AG10803 (cell line): ENCODE measurements at places on chromosomes 11 and 22.
A peak's percentile ranks its signal among the peaks of the same experiment; 100 is the strongest.

- DNase-seq, result no peak
Measured at GRCh38 chr11:63831326-63831725, 7.6 kb upstream of the MARK2 start.

- no peak for DNase-seq
Measured at GRCh38 chr22:44526779-44527126, 28.7 kb upstream of the RTL6 start.

GRCh38 chr11:65379698-65380459, 2.6 kb downstream of the SLC25A45 start:
- DNase-seq, result no peak

GRCh38 chr11:2707736-2708135, 7.9 kb upstream of the KCNQ1OT1 start:
- DNase-seq, result no peak

- no peak for DNase-seq
Measured at GRCh38 chr22:31947296-31947695, 3.0 kb downstream of the YWHAH start.

- peak; percentile 44 for DNase-seq
Measured at GRCh38 chr11:57290288-57290687, 34.5 kb downstream of the TNKS1BP1 start.

- peak; percentile 34 for DNase-seq
Measured at GRCh38 chr22:43094085-43094484, 4.9 kb upstream of the TTLL1 start.

- DNase-seq, result no peak
Measured at GRCh38 chr22:44012162-44012561, 11.9 kb upstream of the PARVB start.

DNA sequence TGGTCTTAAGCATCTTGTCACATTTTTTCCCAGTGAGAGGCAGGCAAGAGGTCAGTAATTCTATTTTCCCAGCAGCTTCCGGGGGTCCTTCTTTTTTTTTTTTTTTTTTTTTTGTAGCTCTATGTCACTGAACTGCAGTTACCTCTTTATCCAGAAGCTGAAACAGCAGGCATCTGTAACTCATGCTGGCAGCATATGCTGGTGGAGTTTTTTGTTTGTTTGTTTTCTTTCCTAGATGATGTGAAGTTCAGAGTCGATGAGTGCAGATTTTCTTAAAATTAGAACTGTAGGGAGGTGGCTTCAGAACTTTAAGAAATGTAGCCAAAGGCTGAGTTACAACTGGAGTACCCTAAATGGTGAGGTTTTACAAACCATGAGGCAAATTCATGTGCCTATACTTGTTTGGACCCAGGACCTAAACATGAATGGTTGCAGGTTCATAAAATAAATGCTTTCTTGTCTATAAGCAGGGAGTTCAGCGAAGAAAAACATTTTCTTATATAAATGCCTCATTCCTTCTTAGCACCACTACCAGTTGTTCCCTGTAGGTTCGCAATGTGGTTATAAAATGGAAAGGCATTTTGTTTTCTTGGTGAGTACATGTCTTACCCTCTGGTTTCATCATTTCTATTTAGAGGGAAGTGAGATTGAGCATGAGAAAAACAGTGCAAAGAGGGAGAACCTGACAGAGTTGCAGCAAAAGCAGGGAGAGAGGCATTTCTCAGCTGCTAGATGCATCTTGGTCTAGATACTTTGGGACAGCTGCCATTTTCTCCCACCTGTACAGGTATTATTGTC, 84.0 kb downstream of the TRIM44 start:
- peak; percentile 72 for DNase-seq

DNA sequence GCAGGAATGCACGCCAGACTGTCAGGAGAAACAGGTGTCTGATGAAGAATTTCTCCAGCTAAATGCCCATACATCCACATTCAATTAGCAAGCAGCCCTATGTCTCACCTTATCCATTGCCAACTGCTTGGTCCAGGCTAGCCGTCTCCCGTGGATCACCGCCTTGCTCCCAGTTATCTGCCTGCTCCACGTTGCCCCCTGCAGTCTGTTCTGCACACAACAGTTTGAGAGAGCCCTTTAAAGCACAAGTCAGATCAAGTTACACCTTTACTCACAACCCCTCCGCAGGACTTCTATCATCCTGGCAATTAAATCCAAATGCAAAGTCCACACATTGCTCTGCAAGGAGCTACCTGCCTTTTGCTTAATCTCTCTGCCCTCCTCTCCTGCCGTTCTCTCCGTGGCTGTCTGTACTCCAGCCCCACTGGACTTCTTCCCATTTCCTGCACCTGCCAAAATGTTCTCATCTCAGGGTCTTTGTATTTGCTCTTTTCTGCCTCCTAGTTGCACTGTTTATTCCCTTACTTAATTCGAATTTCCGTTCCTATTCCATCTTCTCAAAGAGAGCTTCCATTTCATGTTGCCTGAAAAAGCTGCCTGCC, 185.3 kb upstream of the LARGE1 start:
- DNase-seq, result no peak

- DNase-seq, result no peak
Measured at GRCh38 chr11:87555101-87555500, 517.4 kb downstream of the TMEM135 start.

GRCh38 chr11:128627666-128628324, 40.4 kb upstream of the ETS1 start:
- DNase-seq, result no peak

DNA sequence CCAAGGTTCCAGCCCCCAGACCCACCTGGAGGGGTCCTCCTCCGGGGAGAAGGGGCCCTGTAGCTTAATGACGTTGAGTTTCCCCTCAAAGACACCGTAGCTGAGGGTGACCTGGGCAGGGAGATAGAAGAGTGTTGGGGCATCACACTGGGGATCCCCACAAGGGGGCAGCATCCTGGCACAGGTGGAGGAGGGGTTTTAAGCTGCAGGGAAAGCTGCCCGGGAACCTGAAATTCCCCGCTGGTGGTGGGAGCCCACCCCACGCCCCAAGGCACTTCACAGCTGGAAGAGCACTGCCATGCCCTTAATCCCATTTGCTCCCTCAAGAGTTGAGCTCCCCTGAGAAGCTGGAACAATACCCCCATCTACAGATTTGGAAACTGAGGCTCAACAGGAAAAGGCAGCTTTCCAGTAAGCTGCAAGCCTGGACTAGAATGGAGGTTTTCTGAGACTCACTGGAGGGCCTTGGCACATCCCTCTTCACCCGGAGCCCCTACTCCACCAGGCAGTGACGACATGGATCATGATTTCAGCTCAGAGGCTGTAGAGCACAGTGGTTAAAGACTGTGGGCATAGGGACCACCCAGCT, 13.7 kb downstream of the MFNG start:
- peak; percentile 12 for DNase-seq

- no peak for DNase-seq
Measured at GRCh38 chr11:82085493-82085892, 648.2 kb downstream of the FAM181B start.

DNA sequence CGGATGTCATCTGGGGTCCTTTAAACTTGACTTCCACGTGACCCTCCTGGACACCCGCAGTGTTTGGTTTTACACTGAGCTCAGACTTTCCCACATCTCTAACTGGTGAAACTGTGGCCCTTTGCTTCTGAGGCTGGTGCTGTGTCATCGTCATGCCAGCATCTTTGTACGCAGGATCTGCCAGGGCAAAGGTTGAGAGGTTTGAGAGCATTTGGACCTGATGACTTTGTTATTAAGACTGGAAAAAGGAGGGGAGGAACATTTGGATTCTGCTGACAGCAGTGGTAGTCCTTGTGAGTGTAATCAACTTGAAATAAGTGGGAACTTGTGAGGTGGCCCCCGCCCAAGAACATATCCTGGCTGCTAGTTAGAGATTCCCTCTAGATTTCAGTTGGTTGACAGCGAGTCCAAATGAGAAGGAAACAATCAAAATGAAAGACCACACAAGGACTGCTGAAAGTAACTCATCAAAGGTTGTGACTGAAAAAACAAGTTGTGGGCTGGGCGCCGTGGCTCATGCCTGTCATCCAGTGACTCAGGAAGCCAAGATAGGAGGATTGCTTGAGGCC, 102.5 kb downstream of the KIAA1671 start:
- no peak for DNase-seq

DNA sequence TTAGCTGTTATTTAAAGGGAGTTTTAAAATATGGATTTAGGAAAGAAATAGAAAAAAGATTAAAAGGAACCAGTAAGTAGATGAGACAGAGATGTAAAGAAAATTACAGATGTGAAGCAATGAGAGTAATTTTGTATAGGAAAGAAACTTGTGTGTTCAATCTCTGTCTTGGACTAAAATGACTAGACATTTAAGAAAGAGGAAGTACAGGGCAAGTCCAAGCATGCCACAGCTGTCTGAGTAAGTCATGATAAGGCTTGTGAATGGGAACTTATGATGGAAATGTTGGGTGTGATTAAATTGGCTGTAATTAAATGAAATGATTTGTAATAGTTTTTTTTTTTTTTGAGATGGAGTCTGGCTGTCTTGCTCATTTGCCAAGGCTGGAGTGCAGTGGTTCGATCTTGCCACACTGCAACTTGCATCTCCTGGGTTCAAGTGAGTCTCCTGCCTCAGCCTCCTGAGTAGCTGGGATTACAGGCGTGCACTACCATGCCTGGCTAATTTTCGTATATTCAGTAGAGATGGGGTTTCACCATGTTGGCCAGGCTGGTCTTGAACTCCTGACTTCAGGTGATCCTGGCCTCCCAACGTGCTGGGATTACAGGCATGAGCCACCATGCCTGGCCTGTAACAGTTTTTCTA, 5.9 kb upstream of the ACY3 start:
- DNase-seq, result peak; percentile 15

GRCh38 chr11:88739524-88739923, 326.3 kb downstream of the GRM5 start:
- DNase-seq, result no peak

DNA sequence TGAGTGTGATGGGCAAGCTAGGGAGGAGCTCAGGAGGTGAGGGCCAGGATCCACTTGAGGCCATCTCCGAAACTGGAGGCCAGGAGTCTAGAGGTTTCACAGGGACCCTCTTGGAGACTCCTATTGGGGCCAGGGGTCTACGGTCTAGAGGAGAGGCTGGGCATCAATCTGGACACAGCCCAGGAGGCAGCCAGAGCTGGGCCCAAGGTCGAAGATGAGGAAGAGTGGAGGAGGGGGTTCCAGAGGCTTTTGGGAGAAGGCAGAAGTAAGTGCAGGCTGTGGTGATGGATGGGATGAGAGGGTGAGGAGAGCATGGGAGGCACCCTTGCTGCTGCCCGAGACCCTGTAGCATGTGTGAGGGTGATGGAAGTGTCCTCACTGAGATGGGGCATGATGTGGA, 56.6 kb downstream of the LRRC32 start:
- no peak for DNase-seq

DNA sequence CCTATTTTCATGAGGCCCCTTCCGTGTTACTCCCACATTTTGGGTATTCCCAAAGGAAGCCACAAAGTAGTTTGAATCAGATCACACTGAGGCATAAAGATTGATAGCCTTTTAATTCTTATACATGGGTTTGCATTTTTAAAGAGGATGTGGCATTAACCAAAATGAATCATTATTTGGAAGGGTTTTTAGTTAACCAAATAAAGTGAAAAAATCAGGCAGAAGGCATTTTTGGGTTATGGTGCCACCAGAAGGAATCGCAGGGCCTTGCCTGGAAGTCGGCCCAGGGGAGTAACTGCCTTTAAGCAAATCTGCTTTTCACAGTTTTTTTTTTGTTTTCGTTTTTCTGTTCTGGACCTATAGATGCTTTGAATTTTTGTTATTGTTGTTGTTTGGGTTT, 55.4 kb downstream of the HSD17B12 start:
- peak; percentile 76 for DNase-seq

DNA sequence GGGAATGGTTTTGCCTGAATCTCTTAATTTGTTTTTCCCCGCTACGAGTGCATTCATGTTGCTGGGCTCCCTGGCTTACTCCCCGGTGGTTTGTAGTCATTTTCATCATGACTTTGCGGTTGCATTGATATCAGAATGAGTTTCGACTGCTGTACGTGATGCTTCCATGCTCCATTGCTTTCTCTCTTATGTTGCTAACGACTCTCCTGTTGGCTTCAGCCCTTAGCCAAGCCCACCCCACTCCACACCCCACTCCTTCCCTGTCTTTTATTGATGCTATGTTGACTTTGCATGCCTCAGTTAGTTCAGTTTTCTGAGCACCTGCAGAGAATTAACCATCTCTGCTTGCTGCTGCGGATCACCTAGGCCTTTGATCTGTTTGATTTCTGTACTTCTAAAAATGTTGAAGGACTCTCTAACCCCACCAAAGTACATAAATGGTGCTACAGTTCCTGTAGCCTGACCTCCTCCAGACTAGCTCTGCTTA, 65.3 kb downstream of the ARFGAP2 start:
- no peak for DNase-seq

GRCh38 chr11:65928667-65929066, 9.4 kb downstream of the DRAP1 start:
- DNase-seq, result no peak

DNA sequence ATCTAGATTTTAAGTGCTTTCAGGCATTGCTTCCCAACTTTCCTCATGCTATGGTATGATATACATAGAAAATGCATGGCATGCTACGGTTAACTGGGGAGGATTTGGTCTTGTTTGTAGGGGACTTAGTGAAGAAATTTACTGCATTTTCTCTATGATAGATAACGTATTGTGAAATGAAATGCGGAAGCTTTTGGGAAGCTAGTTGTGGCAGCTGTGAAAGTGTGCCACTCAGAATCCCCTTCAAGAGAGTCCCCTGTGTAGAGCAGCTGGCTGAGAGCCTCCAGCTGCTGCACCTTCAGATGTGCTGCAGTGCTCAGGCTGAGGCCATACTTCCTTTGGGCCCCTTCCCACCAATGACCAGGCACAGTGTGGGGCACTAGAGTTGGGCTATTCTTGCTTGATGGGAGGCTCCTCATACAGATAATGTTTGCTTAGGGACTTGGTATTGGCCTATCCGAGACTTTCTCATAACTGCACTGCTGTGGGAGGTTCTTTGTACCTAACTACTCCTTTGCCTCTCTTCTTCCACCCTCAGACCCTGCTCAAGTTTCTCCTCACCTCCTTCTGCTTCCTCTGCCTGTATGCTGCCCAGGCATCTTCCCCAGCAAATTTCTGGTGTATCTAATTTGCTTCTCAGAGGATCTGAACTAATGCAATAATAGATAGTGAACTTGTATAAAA, 67.3 kb downstream of the HIPK3 start:
- no peak for DNase-seq

DNA sequence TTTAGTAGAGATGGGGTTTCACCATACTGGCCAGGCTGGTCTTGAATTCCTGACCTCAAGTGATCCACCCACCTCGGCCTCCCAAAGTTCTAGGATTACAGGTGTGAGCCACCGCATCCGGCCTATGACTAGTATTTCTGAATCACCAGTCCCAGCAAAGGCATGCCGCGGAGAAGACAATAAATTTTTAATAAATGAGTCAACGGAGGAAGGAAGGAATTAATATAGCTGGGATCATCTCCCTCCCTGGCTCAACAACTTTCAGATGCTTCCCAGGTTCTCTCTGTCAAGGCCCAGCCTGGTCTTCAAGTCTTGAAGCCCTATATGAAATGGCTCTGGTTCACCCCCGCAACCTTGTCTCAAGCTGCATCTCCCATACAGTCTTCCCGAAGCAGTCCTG, 45.7 kb downstream of the CYTH4 start:
- DNase-seq, result peak; percentile 81

- DNase-seq, result no peak
Measured at GRCh38 chr22:25996669-25997068, 172.6 kb upstream of the SEZ6L start.

- DNase-seq, result peak; percentile 37
Measured at GRCh38 chr22:17074648-17075002, 10.2 kb upstream of the IL17RA start.
